Amygdala (tissue), 56 donors: ENCODE measurements at places on chromosomes 5 and 9.

DNA sequence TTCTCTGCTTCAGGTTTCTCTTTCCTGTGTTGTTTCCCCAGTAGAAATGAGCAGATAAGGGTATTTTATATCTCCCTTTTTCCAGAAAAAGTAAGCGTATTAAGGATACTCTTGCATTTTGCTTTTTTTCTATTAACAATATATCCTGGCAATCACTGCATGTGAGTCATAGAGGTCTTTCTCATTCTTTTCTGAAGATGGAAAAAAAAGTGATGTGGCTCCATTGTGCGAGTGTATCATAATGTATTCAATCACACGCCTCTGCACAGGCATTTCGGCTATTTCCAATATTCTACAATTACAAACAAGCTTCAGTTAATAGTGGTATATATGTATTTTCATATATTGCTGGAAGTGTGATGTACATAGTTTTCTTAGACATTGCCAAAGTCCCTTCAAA lies 155.9 kb downstream of the MED27 start:
- no peak for DNase-seq

- no peak for DNase-seq
Measured at GRCh38 chr9:4196376-4196775, 103.5 kb downstream of the GLIS3 start.

DNA sequence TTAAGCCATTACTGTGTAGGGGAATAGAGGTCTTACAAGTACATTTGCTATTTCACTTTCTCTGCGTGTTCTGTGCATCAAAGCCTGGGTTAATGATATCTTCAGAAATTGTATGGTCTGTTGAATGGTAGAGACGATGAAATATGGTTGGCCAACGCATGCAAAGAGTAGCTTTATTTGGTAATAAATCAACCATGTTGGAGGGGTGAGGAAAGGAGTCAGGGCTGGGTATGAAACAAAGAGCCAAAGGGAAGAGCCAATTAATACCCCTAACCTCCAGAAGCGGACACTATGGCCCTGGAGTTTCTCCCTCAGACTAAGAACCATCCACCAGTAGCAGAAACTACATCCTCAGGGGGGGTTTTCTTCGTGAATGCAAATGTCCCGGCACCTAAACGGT lies 1974.0 kb upstream of the WWC1 start:
- DNase-seq, result no peak

GRCh38 chr5:6236170-6236793 lies 142.1 kb downstream of the MED10 start:
- DNase-seq, result no peak

GRCh38 chr5:149014571-149015031 lies 48.3 kb downstream of the SH3TC2 start:
- no peak for DNase-seq

DNA sequence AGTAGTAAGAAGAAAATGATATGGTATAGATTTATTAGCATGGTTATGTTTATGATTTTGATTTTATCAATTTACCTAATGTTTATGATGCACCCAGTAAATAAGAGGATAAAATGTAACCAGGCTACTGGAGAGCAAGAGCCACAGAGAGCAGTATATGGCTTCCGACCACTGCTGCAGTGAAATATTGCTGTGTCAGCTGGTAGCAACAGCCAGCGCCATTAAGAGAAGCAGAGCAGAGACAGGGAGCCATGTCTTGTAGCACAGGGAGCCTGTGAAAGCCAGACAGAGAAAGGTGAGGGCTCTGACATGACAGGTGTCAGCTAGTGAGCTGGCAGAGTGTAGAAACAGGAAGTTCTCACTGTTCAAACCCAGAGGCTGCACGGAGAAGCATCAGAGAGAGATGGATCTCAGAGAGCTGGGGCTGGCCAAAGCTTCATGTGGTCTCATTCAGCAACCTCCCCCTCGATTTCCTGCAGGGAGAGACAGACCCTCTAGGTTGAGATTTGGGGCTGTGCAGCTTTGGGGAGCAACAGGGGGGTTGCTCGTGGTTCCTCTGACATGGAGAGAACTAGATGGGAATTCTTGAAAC lies 202.1 kb downstream of the MED10 start:
- no peak for DNase-seq
